ENCODE measurements at places on chromosomes 5 and 9. TPM values are rescaled to one million over a fixed set of nuclear protein-coding genes. Genes with fewer than 3 reads are reported as not detected.

- DNase-seq: no peak
These were observed 407.4 kb downstream of the HCN1 start for GRCh38 chr5:45288746-45289145.

DNA sequence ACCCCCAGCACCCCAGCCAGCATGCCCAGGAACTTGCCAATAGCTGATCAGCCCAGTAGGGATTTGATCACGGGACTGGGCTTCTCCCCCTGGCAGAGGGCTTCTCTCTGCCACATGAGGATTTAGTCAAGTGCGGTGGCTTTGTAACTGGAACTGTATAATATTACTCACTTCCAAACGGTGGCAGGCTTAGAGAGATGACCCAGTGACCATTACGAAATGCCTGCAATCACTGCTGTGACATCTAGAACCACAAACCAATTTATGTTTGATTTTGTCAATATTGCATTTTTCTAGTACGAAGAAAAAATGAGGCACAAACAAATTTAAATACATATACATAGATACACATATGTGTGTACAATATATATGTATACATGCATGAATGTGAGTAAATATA is 192.1 kb downstream of the ERCC6L2 start:
- DNase-seq: no peak

The BTNL9 gene
- polyA plus RNA-seq: 19.4 TPM

DNA sequence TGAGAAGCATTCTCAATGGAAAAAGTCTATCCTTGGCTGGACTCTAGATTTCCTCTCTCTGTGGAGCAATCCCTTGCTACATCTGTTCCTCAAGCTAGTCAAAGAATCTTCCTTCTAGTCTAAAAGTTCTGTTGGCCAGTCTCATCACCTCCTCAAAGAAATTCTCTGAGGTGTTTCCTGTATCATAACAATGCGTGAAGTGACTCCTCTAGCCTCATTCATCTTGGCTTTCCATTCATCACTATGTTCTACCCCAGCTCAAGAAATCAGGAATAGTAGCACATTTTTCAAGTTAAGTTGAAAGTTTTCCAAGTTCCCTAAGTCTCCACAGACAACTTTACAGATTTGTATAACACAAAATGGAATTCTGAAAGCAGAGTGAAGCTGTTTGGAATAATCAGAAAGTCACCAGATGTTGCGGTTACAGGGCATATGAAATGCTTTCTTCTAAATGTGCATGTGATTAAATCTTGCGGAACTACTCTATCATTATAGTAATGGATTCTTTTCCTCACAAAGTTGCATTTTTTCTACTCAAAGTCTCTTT is 176.6 kb upstream of the FREM1 start:
- DNase-seq: peak; percentile 63

The DBH gene
- polyA plus RNA-seq: 2.2 TPM

DNA sequence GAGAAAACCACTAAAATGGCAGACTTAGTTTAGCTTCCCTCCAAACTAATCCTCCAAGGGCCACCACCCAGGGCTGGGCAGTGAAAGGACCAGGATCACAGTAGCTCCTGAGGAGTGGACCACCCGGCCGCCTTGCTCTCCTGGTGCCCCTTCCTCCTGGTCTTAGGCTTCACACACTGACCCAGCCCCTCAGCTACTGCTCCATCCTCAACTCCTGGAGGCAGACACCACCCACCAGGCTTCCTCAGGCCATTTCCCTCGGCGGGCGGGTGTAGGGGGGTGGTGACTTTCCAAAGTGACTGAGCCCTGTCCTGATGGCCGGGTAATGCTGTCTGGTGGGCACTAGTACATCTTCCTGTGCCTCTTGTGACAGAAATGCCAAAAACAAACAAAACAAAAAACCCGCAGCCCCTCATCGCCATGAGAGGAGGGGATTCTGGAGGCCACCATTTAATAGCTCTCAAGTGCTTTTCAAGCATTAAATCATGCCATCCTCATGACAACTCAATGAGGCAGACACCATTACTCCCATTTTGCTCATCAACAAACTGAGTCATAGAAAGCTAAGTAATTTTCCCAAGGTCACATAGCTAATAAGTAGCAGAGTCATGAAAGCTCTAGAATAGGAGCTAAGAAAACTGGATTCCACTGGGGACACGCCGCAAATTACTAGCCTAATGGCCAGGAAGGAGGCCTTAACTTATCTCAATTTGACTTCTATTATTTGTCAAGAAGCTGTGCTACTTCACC is 91.3 kb upstream of the LRRTM2 start:
- DNase-seq: no peak

DNA sequence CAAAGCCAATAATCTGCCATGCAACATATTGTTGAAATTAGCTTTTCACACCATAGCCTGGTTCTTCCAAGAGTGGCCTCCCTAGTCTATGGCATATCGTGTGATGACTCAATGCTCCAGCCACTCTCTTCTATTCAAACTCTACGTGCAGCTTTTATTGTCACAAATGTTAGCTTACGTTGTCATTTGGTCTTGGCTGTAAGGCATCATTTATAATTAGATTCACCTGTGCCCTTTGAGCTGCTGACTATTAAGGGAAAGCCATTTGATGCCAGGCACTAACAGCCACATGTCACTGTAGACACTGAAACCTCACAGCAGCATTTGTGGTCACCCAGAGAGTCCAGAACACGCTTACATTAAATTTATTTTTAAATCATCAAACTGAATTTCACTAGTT is 66.8 kb downstream of the APBA1 start:
- DNase-seq: no peak

Data from right lung (tissue), 10 donors.